Stimulated activated CD8-positive, alpha-beta memory T cell treated with anti-CD3 and anti-CD28 coated beads, Interleukin-2, amount 100 ng/mL, for 1 hour (primary cell): ENCODE measurements at places on chromosomes 4 and X.

DNA sequence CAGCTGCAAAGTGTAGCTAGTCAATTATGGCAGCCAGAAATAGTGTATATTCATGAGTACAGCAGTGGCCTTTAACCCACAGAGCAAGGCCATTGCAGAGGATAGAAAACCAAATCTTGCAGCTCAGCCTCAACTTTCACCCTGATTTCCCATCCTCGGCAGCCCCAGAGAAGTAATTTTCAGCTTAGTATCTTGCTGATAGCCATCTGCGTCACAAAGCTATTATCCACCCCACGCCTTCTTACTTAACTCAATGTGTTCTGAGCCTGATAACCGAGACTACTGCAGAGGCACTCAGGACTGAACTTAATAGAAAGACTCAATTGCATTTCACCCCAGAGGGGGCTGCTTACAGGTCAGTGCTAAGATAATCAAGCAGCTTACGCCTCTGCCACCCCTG, 174.5 kb upstream of the MAOA start:
- no peak for DNase-seq

DNA sequence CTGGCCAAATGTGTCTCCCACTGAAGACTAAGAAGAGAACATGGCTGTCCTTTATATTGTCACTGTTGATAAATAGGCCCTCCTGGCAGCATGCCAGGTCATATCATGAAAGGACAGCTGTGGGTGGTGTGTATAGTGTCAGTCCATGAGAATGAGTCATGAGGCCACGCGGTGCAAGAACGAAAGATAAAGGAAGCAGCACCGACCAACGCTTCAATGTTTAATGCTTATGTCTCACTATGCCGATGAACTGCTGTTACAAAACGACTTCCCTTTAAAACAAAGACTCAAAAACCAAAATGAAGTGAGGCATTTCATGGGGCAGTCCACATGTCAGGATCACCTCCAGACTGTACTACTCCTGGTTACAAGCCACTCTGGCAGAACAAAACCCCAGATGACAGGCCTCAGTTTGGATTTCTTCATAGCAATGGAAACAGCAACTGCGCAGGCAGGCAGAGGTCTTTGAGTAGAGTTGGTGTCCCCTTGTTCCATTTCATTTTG, 5.2 kb upstream of the TCEANC start:
- peak; percentile 9 for DNase-seq

DNA sequence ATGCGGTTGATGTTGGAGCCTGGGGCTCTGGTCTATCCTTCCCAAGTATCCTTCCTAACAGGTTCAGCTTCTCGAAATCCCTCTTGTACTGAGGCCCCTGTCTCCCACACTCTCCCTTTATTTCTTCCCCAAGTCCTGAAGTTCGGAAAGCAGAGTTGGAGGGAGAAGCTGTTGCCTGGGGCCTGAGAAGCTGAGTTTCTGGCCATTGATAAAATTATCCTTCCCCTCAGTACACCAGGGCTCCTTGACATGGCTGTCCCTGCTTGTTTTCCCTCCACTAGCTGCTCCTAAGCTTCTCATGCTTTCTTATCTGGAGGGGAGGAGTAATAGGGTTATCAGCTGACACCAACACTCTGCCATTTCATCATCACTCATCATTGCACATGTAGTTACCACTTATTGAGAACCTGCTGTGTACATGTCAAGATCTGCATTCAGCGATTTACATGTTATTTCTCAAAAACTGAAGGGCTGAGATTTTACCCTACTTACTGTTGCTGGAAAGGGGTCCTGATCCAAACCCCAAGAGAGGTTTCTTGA, 58.0 kb downstream of the FUNDC1 start:
- DNase-seq, result no peak

DNA sequence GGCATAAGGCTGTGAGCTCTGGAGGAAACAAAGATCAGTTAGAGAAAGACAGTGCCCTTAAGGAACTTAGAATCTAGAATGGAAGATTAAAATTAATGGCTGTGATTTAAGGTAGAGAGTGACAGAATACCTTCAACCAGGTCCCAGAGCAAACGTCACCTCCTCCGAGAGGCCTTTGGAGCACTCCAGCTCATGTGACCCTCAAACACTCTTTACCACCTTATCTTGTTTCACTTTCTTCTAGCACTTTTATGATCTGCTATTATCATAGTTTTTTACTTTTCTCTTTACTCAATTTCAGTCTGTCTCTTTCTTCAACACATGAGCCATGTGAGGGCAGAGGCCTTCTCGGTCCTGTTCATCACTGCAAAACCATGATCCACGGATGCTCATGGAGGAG, 187.0 kb downstream of the SMIM20 start:
- no peak for DNase-seq

DNA sequence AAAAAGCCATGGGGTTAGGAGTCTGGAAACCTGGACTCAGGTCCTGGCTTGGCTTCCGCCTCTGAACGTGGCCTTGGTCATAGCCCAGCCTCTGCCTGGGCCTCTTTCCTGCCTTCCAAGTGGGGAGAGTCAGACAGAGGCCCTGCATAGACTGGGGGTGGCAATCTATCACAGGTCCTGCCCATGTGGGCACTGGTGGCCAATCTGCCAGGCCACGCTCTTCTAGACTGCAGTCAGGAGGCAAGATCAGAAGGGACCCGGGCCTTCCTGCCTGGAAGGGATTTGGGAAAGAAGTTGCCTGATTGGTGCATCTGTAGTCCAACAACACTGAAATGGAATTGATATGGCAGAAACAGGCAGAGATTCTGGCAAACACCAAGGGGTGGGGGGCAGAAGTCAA, 46.1 kb downstream of the CNGA2 start:
- no peak for DNase-seq
